ENCODE measurements at places on chromosomes 2 and 18.

- DNase-seq, result no peak
Observed at GRCh38 chr18:70377857-70378701, 89.2 kb downstream of the SOCS6 start.

DNA sequence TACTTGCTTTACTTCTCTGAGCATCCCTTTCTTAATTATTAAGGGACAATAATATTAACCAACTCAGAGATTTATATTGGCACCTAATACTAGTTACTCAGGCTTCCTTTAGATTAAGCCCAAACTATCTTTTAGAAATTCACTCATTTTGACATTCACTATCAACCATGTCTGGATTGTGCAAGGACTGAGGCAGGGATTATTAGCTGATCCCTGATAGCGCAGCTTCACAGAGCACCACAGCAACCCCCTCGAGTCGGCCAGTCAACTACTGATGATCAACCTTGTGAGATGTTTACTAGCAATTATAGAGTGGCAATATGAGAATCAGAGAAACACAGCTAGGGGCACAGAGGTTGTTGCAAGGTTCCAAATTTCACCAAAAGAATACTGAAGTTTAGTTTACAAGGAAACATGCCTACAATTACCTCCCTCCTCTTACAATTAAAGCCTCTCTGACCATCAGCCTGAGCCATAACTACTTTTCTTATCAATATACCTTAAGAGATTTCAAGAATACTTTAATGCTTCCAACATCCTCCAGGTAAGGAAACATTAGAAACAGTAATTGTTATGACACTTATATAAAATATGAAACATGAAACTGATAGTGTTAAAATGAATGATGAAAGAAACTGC is 191.6 kb downstream of the TCF4 start:
- no peak for DNase-seq

DNA sequence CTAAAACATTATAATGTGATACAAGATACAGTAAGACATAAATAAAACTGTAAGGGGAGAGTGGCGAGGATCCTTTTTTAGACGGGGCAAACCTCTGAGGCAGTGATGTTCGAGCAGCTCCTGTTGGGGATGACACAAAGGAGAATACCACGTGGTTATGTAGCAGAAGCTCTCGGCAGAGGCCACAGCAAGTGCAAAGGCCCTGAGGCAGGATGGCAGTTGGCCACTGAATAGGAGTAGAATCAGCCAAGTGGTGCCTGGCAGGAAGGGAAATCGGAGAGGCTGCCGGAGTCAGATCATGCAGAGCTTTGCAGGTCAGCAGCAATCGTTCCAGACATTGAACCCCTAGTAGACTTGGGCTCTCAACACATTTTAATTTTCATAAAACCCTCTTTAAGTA is 19.1 kb downstream of the NOSTRIN start:
- no peak for DNase-seq

GRCh38 chr18:76252880-76253279 is 242.2 kb downstream of the ZNF516 start:
- DNase-seq, result peak; percentile 7

DNA sequence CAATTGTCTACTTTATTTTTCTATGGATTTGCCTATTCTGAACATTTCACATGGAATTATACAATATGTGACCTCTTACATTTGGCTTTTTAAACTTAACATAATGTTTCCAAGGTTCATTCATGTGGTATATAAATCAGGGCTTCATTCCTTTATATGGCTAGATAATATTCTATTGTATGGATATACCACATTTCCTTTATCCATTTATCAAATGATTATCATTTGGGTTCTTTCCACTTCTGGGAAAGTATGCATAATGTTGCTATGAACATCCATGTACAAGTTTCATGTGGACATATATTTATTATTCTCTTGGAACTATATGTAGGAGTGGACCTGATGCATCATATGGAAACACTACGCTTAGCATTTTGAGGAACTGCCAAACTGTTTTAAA is 99.7 kb upstream of the NCKAP5 start:
- no peak for DNase-seq
